Activated naive CD4-positive, alpha-beta T cell treated with anti-CD3 and anti-CD28 coated beads for 36 hours (primary cell): ENCODE measurements at places on chromosomes 1 and 21. TPM values are rescaled to one million over a fixed set of nuclear protein-coding genes. Genes with fewer than 3 reads are reported as not detected.

Gene PLA2G4A
- total RNA-seq = 0.12 TPM

Gene RBP7
- not detected for total RNA-seq

DNA sequence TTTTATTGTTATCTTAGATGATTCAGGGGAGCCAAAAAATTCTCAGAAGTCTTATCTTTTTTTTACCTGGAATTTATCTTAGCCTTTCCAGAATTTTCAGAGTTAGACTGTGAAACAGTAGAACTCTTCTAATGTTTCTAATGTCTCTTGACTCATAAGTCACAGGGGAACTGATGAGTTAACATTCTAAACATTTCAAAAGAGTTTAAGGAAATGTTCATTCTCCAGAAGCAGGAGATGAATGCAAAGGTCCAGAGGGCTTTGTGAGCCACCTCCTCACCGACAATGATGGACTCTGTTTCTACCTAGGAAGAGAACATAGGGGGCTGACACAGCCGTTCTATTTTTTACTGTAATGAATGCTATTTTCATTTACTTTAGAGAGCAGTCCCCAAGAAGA, 157.5 kb downstream of the BRINP2 start:
- DNase-seq = no peak

DNA sequence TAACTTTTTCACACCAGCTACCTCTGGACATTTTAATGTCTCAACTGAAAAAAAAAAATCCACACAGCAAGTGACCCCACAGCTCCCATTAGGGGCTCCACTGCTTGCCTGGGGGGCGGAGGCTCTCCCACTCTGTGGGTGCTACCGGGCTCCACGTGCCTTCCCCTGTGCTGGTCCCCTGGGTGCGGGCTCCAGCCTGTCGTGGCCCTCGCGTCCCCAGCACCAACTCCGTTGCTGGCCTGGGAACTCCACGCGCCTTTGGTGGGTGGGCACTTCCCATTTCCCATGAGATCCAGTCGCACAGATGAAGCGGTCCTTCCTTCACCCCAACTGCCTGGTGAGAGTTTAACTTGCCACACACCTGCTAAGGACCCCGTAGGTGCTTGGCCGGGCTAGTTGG, 27.1 kb upstream of the GPR153 start:
- no peak for DNase-seq

GRCh38 chr1:209059981-209060380, 523.5 kb upstream of the CAMK1G start:
- DNase-seq = no peak
